A172 (cell line): ENCODE measurements at places on chromosomes 5 and 9.
A peak's percentile ranks its signal among the peaks of the same experiment; 100 is the strongest.

DNA sequence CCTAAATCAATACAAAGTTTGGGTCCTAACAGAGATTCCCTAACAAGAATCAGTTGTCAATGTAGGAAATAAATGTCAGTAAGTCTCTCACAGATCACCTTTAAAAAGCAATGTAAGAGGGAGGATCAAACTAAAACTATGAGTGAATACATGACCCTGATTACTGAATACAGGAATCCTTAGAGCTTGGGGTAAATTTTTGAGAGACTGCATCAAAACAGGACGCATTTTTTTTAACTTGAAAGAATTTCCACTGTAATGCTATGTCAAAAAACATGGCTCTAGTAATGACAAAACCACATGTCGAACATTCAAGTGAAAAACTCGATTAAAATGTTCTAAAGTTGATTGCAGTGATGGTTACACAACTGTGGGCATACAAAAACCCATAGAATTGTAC is 21.9 kb downstream of the ZDHHC21 start:
- no peak for DNase-seq

- DNase-seq: peak; percentile 77
These were observed 173.8 kb downstream of the PCSK1 start for GRCh38 chr5:96259151-96259772.

GRCh38 chr9:130698514-130698913 is 4.9 kb downstream of the EXOSC2 start:
- peak; percentile 38 for DNase-seq

GRCh38 chr5:134462047-134462575 is 50.4 kb upstream of the CDKN2AIPNL start:
- no peak for DNase-seq

GRCh38 chr9:125851979-125852378 is 104.8 kb downstream of the PBX3 start:
- no peak for DNase-seq

GRCh38 chr5:39933061-39933460 is 508.3 kb upstream of the DAB2 start:
- no peak for DNase-seq

GRCh38 chr5:118531276-118531675 is 457.1 kb downstream of the DTWD2 start:
- no peak for DNase-seq

- DNase-seq: no peak
These were observed 364.1 kb downstream of the MAN2A1 start for GRCh38 chr5:110053824-110054223.

GRCh38 chr5:126975796-126976195 is 54.6 kb downstream of the MARCHF3 start:
- no peak for DNase-seq

DNA sequence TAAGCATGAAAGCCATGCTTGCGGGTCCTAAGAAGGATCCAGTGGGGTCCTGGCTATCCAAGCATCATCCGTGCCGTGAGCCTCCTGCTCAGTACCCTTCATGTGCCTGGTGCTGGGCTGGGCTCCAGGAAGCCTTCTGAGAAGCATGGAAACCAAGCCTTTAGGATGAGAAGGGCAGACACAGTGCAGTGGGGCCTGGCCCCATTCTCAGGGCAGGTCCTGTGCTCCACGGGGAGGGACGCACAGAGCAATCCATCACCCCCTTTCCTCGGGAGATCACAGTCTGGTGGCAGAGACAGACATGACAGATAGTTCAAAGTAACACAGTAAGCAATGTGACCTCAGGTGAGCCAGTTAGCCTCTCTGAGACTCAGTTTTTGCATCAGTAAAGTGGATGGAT is 76.9 kb downstream of the RGS3 start:
- no peak for DNase-seq

- DNase-seq: peak; percentile 60
These were observed 2.0 kb upstream of the ZNF622 start for GRCh38 chr5:16467363-16468219.

GRCh38 chr9:95140821-95141220 is 176.7 kb downstream of the FANCC start:
- no peak for DNase-seq

DNA sequence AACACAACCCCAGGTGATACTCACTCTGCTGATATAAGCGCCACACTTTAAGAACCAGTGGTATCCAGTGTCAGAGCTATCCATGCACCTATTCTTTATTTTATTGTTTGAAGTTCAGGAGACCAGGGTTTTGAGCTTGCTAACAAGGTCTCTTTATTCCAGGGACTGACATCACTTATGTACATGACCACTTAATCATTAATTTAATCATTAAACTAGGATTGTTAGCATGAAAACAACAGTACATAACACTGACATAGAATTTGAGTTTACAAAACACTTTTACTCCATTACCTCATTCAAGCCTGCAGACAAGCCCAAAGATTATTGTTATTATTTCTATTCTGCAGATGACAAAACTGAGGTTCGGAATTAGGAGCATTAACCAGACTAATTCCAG is 151.4 kb upstream of the IQGAP2 start:
- no peak for DNase-seq

DNA sequence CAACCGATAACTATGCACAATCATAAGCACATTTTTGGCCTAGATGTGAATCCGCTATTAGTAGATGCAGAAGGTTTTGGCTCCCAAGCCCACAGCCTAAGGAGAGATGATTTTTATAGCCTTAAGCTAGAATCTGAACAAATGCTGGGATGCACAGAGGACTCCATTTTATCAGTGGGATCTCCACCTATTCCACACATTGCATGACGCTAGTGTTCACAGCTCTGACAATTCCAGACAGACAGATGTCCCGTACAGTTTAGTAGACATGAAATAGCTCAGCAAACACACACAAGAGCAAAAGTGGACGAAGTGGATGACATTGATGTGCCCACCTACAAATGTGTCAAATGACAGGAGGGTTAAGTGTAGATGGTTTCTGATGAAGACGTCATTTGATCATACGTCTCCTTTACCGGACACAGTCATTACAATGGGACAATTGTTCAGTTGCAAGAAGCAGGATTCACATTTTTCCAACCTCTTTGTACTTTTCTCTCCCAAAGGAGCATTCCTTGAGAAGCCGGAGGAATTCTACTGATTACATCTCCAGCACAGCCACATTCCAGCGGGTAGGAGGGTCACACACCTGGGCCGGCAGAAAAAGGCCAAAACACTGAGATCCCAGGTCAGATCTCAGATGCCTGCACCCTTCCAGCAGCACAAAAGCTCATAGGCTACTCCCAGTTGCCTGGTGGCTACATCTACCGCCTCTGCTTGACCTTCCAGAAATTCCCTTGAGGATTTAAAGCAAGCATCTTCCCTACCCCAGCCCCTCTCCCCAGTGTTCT is 202.4 kb downstream of the SLIT3 start:
- no peak for DNase-seq

- DNase-seq: peak; percentile 33
These were observed at the start of gene CARD19 for GRCh38 chr9:93096131-93096802. Gene CARD19 (plus strand): TSS chr9:93096217. CDS start chr9:93096346, 129 bp downstream.

DNA sequence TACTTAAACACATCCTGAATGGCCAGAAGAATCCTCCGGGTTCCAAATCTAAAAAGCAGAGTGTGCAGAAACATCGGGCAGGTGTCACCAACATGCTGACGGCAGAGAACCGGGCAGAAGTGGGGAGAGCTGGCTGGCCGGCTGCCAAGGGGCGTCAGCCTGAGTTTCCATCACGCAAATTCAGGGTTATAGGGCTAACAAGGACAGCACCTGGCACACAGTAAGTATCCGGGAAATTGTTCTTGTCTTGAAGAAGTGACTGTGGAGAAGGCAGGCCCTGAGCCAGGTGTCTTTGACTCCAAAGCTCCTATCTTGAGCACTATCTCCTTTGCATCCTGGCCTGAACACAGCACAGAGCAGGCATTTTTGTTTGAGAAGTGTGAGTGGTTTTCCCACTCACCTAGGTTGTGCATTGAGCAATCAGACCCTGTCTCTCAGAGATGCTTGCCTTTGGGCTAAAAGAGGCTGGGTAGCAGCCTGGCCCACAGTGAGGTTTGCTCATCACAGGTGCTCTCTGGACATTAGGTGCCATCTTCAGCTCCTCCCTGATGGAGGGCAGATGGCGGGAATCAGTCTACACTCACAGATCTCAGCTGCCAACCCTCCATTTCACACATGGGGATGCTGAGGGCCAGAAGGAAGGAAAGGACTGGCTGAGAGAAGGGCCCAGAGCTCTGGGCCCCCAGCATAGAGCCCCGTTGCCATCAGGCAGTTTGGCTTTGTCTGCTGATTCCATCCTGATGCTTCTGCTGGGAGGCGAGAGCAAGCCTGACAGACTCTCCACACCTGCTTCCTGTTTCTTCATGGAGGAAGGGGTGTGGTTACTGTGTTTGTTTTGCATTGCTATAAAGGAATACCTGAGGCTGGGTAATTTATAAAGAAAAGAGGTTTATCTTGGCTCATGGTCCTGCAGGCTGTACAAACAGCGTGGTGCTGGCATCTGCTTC is 52.8 kb downstream of the WHRN start:
- no peak for DNase-seq

DNA sequence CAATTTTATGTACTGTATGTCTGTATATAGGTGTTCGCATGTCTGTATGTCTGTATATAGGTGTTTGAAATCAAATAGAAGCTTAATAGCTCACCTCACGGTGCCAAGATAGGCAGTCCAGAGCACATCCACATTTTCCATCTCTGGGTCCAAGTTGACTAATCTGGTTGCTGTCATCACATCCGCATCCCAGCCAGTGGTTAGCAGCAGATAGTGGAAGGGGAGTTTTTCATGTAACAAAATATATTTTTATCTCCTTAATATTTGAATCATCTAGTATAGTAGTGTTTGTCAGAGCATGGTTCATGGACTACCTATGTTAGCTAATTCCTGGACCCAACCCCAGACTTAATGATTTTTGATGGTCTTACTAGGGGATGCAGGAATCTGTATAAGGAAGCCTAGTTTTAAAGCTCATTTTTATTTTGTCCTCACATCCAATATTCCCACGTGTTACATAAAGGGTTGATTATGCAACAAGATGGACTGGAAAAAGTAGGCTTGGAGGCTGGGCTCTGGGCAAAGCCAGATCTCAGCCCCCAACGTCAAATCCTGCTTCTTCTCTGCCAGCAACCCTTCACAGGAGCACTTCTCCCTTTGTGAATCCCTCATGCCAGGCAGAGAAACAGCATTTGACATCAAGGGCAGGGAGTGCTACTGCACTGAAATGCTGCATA is 219.7 kb downstream of the ZSWIM6 start:
- no peak for DNase-seq
